KBM-7 (cell line): ENCODE measurements at places on chromosomes 16 and 17.

DNA sequence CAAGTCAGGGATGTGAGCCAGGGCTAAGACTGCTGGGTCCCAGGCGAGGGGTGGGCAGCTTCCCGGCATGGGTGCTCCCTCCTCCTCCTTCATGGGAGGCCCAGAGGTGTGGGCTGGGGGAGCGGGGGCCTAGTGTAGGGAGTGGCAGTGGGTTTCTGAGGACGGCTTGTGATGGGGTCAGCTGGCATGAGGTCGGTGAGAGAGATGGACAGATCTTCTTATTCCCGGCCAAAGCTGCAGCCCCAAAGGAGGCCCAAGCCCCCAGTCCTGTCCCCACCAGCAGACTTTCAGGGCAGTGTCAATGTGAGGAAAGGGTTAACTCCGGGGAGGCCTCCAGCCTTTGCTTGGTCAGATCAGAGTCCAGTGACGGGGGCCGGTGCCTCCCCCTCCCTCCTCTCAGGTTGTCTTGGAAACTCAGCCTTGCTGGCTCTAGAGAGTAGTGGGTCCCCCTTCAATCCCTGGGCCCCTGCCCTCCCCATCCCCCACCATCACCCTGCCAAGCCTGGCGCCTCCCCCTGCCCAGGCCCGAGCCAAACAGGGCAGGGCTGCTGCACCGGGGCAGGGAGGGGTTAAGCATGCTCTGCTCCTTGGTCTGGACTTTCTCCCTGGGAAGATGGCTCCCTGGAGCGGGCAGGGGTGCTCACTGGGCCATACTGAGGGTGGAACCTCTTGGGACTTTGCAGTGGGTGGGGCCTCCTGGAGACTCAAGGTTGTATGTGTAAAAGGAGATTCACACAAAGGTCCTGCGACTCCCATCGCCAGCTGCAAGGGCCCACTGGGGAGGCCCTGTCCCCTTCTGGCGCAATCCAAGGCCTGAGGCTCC is 12.4 kb downstream of the NAT9 start:
- DNase-seq, result no peak

DNA sequence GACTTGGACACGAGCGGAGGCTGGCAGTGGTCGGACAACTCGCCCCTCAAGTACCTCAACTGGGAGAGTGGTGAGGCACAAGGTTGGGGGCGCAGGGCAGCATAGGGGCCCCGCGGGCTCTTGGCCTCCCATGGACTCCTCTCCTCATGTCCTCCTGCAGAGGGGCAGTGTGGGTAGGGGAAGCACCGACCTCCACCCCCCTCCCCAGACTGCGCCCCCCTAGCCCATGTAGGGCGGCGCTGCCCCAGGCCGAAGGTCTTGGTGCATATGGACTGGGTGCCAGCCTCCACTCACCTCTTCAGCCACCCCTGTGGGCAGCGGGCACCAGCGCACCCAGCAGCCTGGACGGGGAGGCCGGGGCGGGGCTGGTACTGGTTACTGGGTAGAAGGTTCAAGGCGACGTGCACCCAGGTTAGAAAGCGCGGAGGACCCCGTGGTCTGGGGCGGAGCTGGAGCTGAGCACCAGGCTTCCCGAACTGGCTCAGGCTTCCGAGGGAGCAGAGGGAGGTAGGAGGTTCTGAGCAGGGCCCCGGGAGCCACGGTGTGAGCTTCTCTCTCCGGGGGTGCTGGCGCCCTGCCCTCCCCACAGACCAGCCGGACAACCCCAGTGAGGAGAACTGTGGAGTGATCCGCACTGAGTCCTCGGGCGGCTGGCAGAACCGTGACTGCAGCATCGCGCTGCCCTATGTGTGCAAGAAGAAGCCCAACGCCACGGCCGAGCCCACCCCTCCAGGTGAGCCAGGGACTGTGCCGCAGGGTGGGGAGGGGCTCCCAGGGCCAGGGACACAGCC is 39.5 kb downstream of the MRC2 start:
- DNase-seq, result no peak

DNA sequence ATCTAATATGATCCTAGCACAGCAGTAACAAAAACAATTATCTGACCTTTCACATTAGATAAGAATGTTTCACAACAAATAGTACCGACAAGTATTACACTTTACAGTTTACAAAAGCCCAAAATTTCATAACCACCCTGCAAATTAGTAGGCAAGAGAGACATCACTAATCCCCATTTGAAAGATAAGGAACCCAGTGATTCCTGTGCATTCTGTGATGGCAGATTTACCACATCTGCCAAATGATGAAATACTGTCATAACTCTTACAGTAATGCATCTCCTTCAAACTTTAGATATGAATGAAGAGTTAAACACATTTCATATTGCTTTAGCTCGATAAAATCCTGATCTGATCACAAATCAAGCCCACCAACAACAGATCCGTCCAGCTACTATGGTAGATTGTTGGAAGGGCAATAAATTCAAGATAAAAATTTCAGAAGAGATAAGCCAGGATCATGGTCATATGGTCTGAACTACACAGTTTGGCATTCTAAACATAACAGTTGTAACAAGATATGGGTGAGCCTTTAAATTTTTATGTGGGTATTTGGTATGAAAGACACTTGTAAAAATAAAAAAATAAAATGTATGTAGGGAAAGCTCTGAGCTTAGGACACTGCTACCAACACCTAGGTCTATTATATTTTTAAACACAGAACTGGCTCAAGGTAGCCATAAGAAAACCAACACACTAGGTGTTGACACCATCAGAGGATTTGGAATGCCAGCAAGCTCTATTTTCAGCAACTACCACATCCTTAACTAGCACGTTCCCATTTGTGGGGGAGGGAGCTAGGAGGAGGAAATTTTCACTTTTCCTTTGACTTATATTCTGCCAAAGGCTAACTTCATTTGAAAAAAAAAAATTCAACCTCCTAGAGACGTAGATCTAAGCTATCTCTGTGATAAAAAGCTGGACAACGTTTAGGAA is 9.3 kb downstream of the YWHAE start:
- peak; percentile 14 for DNase-seq

DNA sequence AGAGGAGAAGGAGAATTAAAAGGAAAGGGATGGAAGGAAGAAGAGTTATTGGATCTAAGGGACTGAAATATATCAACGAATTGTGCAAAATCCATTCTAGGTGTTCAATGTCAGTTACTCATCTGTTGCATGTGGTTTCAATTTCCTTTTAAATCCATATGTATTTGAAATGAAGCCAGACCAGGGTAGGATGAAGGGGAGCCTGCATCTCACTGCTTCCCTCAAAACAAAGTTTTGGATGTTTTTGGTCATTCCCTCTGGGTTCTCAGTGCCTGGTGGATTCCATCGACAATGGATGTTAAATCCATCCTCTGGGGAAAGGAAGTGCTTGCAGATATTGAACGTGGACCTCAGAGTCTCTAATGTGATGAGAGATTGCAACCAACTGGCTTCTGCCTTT is 103.5 kb upstream of the XYLT1 start:
- DNase-seq, result no peak

DNA sequence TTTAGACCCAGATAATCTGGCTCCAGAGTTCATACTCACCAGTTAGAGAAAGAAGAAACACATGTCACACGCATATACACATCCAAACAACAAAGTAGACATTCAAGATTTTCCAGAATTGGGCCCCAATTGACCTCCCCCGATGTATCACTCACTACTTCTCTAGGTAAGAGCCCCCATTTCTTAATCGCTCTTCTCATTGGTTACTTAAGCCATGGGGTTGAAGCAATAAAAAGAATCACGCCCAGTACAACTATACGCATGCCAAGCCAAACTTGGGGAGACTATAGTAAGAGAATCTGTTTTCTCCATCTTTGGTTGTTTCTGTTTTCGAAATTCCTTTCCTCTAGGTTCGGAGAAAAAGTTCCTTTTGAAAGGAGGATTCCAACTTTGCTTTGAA is 565 bp downstream of the DDX52 start:
- DNase-seq, result peak; percentile 20

- no peak for DNase-seq
Measured at GRCh38 chr16:48541108-48541786, 68.7 kb downstream of the N4BP1 start.

DNA sequence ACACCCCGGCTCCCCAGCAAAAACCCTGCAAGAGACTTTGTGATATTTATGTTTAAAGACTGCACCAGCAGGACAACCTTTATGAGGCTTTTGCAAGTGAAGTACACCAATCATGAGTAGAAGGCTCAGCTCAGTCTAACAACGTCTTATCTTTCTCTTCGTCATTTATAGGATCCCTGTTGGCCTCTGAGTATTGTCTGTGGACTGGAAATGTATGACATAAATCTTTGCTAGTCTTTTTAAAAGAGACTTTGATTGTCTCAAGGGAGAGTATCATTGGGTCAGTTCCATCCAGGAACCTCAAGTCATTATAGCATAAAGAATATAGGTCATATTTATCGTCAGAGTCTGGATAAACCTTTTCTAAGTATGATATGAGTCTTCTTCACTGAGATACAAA is 505.0 kb upstream of the SOX9 start:
- DNase-seq, result no peak

DNA sequence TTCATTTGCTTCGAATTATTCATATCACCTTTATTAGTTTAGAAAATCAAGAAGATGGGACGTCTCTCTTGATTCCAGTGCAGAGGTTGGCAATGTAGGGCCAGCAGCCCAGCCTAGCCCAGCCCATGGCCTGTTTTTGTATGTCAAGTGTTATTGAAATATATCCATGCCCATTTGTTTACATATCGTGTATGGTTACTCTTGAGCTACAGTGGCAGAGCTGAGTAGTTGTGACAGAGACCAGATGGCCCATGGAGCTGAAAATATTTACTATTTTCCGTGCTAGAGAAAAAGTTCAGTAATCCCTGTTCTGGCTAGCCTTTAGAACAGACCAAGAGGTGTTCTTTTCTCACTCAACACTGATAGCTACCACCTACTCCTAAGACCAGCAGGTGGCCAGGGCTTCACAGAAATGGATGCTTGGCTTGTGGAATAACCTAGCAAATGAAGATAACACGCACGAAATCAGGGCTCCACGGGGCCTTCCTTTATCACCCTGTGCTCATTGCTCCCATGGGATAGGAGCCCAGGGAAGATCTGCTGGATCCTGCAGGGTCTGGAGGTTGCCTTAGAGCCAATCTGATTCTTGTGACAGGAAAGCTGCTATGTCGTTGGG is 123.2 kb upstream of the ANKFN1 start:
- DNase-seq, result no peak

GRCh38 chr17:31573047-31573446 is 181.6 kb downstream of the RAB11FIP4 start:
- DNase-seq, result no peak

DNA sequence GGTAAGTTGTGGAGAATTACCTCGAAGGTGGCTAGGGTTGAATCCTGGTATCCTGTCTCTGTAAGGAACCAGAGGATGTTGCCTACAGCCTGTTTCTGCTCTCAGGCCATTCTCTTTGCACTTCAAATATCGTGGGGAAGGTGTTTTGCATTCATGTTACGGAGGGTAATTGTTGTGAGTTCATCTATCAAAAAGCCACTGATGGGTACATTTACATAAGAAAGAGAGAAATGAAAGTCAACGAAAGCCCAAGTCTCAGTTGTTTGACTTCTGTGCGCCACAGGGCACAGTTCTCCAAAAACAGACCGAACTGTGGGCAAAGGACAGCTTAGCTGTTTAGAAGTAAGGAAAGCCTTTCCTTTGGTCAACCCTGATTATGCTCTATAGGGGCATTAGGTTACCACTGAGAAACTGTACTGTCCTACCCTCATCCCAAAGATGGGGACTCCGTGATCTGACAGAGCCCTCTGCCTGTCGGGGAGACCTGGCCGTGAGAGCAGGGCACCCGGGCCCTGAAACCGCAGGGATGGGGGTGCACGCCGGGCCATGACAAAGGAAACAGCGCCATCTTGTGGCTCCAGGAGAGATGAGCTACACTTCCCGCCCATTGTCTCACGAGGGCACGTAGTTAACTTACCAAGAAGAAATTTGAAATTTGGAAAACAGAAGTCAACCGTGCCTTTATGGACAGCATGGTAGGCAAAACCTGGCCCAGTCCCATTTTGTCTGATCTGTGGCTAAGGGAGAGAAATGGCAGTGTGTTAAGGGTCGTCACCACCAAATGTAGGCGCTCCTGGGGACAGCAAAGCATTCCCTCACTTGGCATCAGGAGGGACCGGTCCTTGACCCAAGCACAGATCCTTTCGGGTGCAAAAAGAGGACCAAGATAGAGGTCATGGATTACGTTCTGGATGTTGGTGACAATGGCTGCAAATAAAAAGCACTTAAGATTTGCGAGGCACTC is 74.5 kb upstream of the DYNLRB2 start:
- peak; percentile 62 for DNase-seq

- no peak for DNase-seq
Measured at GRCh38 chr16:72427783-72428331, 255.9 kb upstream of the PMFBP1 start.

GRCh38 chr16:5502467-5502869 is 404.9 kb upstream of the EEF2KMT start:
- DNase-seq, result peak; percentile 21

GRCh38 chr17:65219124-65219523 is 82.0 kb downstream of the RGS9 start:
- DNase-seq, result no peak

- DNase-seq, result no peak
Measured at GRCh38 chr17:80894439-80894721, 97.3 kb upstream of the CHMP6 start.

GRCh38 chr16:68227850-68228553 is 7.9 kb downstream of the ESRP2 start:
- no peak for DNase-seq

DNA sequence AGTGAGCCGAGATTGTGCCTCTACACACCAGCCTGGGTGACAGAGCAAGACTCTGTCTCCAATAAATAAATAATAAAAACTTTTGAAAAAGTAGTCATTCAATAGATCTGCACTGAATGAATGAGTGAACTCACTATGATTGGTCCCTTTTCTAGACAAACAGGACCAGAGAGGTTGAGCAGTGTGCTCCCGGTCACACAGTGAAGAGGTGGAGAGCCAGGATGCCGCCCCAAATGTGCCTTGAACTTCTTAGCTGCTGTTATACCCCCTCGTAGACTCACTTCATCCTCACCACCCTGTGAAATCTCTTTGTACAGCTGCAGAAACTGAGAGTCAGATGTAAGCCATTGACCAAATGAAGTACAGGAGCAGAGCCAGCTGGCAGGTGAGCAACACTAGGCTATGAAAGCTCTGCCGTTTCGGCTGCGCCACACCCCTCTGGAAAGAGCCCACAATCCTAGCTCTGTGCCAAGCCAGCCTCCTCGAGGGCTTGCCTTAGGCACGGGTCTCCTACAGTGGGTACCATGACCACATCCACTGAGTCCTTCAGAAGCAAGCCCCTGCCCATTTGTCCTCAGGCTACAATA is 7.8 kb upstream of the KIAA0513 start:
- DNase-seq, result no peak

DNA sequence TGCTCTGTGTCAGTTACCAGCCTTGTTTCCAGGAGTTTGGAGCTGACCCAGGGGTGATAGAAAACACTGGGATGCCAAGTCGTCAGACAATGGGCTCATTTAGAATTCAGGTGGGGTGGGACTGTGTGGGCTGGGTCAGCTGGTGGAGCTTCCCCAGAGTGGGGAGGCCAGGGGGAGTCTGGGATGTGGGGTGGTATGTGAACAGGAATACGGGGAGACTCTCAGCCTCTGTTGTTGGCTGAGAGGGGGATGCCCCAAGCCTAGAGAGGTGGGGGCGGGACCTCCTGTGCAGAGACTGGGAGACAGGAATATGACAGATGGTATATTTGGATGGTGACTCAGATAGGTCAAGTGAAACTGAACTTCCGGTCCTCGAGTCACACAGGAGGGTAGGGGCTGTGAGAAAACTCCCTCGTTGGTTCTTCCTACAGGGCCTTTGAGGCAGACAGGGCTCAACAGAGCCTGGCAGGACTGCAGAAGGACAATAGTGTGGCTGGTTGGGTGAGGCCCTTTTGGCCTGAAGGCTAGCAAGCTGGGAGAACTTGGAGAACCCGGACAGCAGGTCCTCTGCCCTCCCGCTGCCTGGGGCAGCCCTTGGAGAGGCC is 23.7 kb downstream of the CDH1 start:
- DNase-seq, result no peak
